Iris pigment epithelial cell (primary cell): ENCODE measurements at places on chromosomes 7 and 10.

DNA sequence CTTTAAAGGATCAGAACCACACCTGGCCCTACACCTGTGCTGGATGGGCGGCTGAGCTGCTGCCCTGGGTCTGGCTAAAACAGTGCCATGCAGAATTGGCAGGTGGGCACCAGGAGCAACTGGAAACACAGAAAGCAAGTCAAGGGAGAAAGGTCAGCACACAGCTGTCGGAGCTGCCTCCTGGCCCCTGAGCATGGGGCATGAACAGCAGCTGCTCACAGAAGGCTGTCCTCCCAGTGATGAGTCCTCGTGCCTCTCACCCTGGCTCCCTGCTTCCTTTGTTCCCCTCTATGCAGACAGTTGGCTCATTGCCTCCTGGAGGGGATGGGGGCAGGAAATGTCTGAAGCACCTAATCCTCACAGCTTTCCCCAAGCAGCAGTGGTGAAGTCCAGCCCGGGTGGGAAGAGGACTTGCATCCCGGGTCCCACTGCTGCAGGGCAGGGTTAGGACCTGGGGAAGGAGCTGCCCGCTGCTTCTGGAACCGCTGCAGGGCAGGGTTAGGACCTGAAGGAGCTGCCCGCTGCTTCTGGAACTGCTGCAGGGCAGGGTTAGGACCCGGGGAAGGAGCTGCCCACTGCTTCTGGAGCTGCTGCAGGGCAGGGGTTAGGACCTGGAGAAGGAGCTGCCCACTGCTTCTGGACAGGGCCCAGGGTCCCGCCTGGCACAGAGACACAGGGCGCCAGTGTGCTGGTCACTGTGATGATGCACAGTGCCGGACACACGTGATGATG is 37.3 kb downstream of the VIPR2 start:
- DNase-seq = no peak

- DNase-seq = no peak
Measured at GRCh38 chr7:150800581-150801241, at the start of gene TMEM176A. TSS of gene TMEM176A (plus strand) at chr7:150800769. CDS start at chr7:150801551, 782 bp downstream.

- no peak for DNase-seq
Measured at GRCh38 chr10:77513220-77513619, 124.4 kb downstream of the KCNMA1 start.

- no peak for DNase-seq
Measured at GRCh38 chr7:70596598-70596913, 535.4 kb upstream of the GALNT17 start.
